Smooth muscle cell of the brain vasculature (primary cell): ENCODE measurements at places on chromosomes 6 and 20.

DNA sequence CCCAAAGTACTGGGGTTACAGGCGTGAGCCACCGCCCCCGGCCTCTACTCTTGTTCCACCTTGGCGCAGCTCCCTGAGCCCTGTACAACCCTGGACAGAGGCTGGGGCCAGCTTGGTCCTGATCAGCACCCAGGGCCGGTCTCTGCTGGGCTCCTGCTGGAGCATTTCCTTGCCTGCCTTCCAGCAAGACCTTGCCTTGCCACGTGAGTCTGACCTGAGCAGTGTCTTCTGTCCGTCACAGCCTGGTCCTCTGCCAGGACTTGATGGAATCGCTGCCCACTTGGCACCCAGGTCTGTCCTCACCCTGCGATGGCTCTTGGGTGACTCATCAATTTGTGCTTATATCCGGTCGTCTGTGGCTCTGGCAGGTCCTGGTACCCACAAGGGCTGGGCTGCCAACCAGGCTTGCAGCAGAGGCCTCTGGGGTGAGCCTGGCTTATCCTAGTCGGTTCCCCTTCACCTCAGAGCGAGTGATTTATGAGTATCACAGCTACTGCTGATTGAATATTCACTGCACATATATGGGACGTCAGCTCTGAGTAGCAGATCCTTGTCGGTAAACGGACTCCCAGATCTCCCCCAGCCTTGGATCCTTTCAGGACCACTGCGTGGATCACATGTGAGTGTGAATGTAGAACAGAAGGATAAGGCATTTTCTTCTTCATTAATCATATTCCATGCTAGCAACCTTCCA, 10.1 kb upstream of the SULF2 start:
- DNase-seq = no peak

DNA sequence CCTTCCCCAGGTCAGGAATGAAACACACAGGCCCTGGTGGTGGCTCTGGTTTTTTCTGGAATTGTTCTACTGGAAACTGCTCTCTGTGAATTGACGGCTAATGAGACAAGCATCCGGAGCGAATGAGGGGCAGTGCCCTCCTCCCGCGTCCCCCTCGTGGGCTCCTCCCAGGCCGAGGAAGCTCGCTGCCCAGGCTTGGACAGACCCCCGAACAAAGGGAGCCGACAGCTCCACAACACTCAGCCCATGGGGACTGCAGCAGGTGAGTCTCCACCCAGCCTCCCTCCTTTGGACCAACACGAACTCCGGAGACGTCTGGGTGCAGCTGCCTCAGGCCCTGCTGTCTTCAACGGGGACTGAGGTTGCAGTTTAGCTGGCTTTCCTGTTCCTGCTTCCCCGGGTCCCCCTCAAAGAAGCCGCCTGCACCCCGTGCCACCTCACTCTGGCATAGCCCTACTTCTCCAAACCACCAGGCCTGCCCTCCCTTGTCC, 31.3 kb upstream of the AFDN start:
- DNase-seq = no peak

DNA sequence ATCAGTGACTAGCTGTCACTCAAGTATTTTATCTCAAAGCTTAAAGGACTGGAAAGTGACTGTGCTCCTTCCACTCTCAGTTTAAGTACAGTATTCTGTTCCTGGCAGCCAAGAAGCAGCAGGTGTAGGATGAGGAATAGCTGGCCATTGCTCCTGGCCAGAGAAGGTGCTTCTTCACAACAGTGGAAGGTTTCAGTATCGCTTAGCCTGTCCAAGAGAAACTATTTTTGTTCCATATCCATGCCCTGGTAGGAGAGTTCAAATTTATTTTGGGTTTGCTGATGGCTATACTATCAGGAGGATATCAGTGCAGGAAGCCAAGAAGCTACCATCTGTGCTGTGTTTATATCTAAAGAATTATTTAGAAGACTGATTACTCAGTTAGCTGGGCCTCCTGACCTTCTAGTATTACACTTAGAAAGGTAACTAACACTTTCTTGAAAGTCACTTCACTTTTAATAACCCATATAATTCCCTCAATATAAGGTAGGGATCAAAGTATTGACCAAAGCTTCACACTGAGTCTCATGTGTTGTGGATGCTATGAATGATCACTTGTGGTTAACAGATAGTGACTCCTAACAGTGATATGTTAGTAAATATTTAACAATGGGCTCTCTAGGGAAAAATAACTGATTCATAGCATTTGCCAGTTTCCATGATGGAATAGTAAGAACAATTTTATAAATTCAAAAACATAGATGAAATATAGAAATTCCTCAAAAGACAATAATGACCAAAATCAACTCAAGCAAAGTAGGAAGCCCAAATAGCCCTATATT, 99.9 kb downstream of the AIG1 start:
- no peak for DNase-seq

GRCh38 chr6:29553268-29554057, 6.1 kb downstream of the UBD start:
- DNase-seq = no peak

DNA sequence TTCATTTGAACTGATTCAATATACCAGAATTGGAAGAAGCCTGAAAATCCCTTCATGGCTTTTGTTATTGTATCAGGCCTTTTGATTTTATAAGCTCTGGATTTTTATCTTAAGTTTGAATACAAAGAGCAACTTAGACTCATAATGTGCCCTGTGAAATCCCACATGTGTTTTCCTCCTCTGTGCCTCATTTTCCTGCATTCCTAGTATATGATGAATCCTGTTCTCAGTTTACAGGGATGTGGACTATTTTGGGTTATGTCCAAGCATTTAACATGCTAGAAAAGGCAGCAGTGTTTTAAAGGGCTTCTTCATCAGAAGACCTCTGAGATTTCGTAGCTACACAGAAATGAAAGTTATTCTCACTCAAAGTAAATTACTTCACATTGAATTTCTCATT, 455.0 kb downstream of the RFPL4B start:
- DNase-seq = peak; percentile 40

DNA sequence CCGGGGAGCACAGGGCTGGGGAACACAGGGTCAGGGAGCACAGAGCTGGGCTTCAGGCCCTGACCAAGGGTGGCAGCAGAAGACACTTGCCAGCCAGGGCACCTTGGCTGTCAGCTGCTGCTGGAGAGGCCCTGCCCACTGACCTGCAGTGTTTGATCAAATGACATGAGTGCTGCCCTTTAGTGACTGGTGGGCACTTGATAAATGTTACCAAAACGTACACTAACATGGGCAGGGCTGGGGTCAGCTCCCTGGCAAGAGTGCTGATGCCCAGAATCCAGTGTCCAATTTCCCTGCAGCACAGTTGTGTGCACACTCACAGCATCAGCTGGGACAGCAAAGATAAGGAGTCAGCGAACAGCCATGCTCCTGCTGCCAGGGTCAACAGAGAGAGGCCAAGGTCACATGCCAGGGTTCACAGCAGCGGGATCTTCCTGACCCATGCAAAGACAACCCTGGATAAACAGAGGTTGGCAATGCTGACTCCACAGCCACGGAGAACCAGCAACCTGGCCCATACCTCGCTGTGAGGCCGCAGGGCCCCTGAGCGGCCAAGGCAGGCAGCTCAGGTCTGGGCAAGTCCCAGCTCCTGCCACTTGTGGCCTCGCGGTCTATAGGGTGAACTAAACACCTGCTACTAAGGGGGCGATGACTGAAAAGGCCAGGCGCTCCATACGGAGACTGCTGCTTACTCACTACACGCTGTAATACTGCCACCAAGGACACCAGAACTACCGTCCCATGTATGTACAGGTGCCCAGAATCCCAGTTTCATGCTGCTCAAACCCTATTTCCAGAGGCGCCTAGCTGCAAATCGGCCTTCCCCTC, 46.3 kb downstream of the NINL start:
- DNase-seq = no peak

GRCh38 chr20:35387334-35387733, 24.4 kb downstream of the UQCC1 start:
- DNase-seq = peak; percentile 50

- DNase-seq = no peak
Measured at GRCh38 chr6:107689951-107690642, 134.0 kb downstream of the SCML4 start.

DNA sequence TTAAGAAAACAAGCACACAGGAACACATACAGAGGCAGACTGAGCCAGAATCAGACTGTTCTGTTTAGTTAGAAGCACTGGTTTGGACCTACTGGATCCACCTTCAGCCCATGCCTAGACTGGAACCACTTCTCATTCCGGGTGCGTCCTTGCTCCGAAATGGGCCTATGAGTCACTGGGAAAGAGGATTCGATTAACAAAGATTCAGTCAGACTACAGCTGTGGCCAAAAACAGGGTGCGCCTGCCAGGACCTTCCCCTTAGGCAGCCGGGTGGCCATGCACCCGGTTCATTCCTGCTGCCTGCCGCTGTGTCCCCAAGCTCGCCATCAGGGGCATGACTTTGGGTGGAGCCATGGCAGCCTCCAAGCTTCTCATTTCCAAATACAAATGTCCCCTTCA, 14.5 kb upstream of the KCNK5 start:
- no peak for DNase-seq

GRCh38 chr6:8240301-8240700, 138.0 kb upstream of the EEF1E1 start:
- no peak for DNase-seq

DNA sequence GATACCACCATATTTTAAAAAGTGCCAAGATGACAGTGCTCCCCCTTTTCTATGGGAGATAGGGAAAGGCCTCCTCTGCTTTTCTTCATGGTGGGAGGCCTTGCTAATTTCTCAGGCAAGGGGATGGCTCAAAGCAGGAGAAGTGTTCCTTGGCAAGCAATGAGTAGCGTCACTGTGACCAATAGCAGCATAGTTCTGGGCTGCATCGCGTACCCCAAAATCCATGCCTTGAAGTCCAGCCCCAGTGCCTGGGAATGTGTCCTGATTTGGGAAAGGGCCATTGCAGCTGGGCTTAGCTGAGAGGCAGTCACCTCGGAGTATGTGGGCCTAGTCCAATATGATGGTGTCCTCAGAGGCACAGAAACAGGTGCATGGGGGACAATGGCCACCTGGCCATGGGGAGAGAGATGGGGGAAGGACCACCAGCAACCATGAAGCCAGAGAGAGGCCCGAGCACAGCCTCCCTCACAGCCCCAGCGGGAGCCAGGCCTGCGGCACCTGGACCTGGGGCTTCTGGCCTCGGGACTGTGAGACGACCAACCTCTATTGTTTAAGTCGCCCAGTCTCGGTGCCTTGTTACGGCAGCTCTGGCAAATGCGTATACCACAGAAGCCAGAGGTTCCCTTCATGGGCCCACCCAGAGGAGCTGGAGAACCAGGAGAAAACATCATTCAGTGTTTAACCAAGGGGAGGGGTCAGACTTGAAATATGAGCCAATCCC, 153.1 kb upstream of the RPS6KA2 start:
- DNase-seq = no peak

DNA sequence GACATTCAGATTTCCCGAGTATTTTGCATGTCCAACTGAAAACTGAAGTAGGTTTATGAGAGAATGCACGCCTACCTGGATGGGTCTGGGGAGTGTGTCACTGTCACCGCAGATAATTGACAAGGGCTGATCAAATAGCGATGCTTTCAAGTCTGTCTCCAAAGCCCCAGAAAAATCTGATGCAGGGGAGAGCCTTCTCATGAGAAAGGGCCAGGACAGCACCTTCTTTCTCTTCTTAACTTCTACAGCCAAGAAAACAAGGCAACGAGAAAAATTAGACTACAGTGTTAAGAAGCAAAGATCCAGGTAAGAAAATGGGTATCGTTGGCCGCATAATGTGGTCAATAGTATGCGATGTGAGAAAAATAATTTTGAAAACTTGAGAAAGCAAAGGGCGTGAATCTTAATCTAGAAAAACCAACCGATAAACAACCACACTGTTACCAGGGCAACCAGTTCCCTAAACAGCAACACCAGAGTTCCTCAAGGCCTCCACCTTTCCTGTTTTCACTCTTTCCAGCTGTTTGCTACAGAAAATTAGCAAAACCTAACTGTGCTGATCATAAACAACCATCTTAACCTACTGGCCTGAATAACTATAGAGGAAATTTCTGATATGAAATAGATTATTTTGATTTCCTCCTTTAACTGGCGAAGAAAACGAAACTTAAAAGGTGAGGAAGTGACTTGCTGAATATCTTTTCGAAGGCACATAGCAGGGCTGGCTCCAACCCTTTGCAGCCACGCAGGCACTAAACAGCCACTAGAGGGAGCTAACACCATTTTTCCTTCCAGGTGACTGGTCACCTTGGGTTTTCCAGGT, 2.6 kb downstream of the TAGAP start:
- DNase-seq = peak; percentile 18

DNA sequence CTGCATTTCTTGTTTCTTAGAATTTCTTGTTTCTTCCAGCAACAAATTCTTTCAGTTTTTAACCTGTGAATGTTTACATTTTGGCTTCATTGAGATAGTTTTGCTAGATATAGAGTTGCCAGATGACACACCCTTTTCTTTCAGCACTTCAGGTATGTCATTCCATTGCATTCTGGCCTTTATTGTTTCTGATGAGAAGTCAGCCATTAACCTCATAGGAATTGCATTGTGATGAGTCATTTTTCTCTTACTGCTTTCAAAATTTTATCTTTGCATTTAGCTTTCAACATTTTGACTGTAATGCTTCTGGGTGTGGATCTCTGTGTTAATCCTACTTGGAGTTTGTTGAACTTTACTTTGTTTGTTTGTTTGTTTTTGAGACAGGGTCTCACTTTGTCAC, 440.3 kb upstream of the HS3ST5 start:
- DNase-seq = no peak

DNA sequence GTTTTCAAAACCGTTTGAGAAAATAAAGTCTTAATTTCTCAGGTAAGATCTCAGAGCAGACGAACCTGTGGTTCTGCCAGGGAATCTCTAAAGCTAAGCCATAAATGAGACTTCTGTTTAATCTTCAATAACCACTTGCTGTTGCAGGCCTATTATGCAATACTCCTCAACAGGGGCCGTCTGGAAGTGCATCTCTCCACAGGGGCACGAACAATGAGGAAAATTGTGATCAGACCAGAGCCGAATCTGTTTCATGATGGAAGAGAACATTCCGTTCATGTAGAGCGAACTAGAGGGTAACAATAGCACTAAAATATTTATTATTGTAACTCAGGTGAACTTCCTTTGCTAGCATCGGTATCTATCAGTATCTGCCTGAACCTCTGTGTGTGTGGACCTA, 223.7 kb downstream of the ARHGAP18 start:
- DNase-seq = no peak

DNA sequence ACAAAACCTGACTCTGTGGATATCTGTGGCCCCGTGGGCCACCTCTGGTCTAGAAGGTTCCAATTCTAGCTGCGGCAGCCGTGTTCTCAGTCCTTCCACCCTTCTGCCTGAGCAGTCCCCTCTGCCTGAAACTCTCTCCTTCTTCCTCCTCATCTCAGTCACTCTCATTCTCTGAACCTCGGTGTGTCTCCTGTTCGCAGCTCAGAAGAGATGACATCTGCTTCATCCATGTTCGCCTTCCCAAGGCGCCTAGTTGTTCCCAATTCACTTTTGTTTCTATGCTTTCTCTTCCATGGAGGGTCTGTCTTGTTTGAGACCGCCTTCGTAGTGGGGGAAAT, 95.5 kb downstream of the CEBPB start:
- no peak for DNase-seq

GRCh38 chr20:51393571-51393970, 148.9 kb downstream of the NFATC2 start:
- no peak for DNase-seq
